Fibroblast of skin of back (primary cell): ENCODE measurements at places on chromosomes 2 and 18.
A peak's percentile ranks its signal among the peaks of the same experiment; 100 is the strongest.

GRCh38 chr2:223920109-223920508, 25.0 kb downstream of the WDFY1 start:
- no peak for DNase-seq

DNA sequence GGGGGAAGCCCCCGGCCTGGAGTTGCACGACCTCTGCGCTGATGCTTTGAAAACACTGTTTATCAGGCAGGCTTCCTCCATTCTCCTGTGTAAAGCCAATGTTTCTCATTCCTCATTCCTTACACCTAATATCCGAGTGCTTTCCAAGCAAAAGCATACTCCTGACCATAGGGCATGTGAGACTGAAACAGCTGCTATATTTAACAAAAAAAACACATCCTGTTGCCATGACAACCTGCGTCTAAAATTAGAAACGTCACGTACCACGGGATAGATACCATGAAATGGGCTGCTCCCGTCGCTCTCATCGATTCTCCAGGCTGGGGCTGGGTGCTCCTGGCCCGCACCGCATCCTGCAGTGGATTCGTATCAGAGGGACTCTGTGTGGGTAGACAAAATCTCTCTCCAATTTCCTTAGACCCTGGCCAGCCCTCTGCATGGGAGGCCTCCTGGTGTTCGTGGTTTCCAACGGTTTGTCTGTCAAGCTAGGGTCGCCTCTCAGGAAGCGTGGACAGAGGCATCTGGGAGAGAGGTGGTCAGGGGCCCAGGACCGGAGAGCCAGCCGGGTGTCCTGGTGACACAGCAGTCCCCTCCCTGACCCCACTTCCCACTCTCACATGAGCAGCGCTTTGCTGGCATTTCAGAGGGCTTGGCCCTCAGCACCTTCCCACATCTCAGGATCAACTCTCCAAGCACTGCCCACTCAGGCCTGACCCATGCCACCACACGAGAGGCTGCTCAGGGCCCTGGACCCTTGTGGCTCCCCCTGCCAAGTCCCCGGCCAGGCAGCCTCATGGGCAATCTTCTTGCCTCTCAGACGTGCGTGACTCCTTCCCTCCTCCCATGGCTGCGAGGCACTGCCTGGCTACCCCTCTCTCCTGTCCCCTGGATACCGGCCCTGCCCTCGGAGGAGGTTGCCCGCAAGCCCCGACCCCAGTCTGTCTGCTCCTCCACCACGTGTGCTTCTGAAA, 268.1 kb downstream of the NDUFA10 start:
- peak; percentile 11 for DNase-seq

- DNase-seq = no peak
Measured at GRCh38 chr2:959457-959856, 8.8 kb downstream of the SNTG2 start.

DNA sequence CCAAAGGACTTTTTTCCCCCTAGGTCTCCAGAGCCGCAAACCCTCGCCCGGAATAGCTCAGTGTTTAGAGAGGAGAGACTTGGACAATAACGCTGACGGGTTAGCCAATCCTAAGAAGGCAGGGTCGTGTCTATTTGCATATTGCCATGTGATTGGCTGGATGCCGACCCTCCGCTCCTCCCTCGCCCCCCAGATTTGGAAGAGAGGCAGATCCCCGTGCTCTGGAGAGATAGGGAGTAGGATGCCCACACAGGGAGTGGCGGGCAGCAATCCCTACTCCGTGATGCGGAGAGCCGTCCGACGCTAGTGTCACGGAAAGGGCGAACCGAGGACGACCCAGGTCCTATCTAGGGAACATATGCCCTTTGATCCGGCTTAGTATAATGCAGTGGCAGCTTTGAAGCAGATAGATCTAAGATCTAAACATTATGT, 1.4 kb downstream of the WNT6 start:
- peak; percentile 78 for DNase-seq

GRCh38 chr2:100924520-100925451, 77.3 kb upstream of the RPL31 start:
- peak; percentile 56 for DNase-seq

DNA sequence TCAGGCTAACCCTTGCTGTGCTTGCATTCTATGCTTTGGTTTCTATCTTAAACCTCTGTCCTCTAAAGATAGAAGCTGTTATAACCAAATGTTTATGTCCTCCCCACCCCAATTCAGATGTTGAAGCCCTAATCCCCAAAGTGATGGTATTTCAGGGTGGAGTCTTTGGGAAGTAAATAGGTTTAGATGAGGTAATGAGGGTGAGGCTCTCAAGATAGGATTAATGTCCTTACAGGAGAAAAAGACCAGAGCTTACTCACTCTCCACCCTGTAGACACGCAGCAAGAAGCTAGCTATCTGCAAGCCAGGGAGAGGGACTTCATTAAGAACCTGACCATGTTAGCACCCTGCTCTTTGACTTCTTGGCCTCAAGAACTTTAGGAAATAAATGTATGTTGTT, 362.5 kb downstream of the ERBB4 start:
- DNase-seq = no peak

- DNase-seq = no peak
Measured at GRCh38 chr2:53275743-53276142, 491.9 kb upstream of the CHAC2 start.

GRCh38 chr18:49967171-49967570, 153.8 kb upstream of the ACAA2 start:
- DNase-seq = no peak

DNA sequence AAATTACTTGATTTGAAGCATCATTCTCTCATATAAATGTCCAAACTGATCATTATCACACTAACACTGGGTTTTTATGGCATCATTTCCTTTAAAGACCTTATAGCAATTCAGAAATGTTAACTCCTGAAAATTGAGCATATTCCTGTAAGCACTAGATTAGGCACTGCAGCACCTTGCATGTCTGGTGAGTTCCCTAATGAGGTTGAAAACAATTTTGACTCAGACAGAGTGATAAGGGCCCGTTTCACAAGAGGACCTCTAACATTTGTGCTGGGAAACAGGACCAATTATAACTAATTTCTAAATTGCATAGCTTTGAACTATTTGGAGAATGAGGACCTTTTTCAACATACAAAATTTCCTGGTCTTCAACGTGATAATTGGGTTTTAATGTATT, 69.9 kb downstream of the OSBPL6 start:
- no peak for DNase-seq

GRCh38 chr2:72678024-72678423, 147.8 kb downstream of the EXOC6B start:
- no peak for DNase-seq

DNA sequence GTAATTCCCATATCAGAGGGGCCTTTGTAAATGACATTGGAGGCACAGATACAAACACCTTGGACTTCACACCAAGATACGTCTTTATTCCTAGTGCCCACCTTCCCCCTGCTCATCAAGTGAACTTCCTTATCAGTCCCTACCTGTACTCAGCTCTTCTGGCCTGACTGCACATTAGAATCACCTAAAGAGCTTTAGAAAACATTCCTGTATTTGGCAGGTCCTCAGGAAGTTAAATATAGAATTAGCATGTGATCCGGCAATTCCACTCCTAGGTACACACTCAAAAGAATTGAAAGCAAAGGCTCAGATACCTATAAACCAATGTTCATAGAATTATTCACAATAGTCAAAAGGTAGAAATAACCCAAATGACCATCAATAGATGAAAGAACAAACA, 46.6 kb downstream of the ALK start:
- no peak for DNase-seq

- DNase-seq = no peak
Measured at GRCh38 chr2:129791712-129792111, 187.8 kb upstream of the RAB6C start.

- peak; percentile 77 for DNase-seq
Measured at GRCh38 chr2:30272761-30273573, 41.6 kb downstream of the LBH start.

- DNase-seq = no peak
Measured at GRCh38 chr18:62586781-62587487, 64.1 kb downstream of the ZCCHC2 start.
